ENCODE measurements at places on chromosomes 3 and 15. TPM values are rescaled to one million over a fixed set of nuclear protein-coding genes. Genes with fewer than 3 reads are reported as not detected.

Gene CPNE9
- total RNA-seq: 0.39 TPM

Gene SRGAP3
- 21.4 TPM for total RNA-seq

Gene PPP2R3A
- 24.8 TPM for total RNA-seq

Gene SEMA3F
- 23.3 TPM for total RNA-seq

Gene STAC
- 12.6 TPM for total RNA-seq

Gene CCNB2
- 12.6 TPM for total RNA-seq

Gene SLC15A2
- total RNA-seq: 7.7 TPM

Gene CD200
- total RNA-seq: 12.2 TPM

Gene NANOGP8
- total RNA-seq: 0.89 TPM

Gene PRSS50
- total RNA-seq: 0.89 TPM

- no peak for DNase-seq
These were observed 158.3 kb upstream of the HES1 start for GRCh38 chr3:193977622-193978021.

- DNase-seq: no peak
These were observed 209.3 kb downstream of the CD47 start for GRCh38 chr3:107881509-107881908.

GRCh38 chr3:36302158-36302509 lies 78.2 kb upstream of the STAC start:
- no peak for DNase-seq

GRCh38 chr3:134362221-134362620 lies 12.0 kb downstream of the AMOTL2 start:
- no peak for DNase-seq

GRCh38 chr3:111690242-111690641 lies 95.1 kb upstream of the ZBED2 start:
- no peak for DNase-seq

- no peak for DNase-seq
These were observed 22.1 kb upstream of the SCAANT1 start for GRCh38 chr3:63934041-63934866.

DNA sequence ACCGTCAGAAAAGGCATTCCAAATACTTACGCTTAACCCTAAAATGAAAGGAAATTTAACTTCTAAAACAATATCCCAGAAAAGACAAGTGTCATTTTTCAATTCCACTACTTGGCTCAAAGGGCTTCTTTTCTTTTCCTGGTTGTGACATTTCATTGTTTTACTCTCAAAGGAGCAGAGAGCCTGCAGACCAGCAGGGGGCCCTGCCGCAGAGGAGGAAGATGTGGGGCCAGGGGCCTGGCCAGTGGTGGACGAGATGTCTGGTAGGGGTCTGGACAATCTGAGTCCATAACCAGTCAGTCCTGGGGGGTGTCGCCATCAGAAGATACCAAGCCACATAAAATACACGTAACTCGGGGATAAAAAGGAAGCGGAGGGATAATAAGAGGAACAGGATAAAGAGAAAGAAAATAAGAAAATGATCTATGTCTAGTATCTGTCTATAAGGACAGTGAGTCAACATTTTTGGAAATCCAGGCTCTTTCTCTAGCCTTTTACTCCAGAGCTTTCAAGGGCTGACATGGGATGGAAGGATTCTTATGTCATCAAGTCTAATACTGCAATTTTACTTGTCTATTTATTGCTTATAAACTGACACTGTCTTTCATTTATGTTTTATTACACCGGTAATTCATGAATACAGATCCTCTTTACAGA lies 54.2 kb upstream of the ARHGEF3 start:
- no peak for DNase-seq

GRCh38 chr3:468172-468571 lies 271.6 kb downstream of the CHL1 start:
- DNase-seq: no peak

GRCh38 chr15:90165659-90166489 lies 35.3 kb upstream of the SEMA4B start:
- DNase-seq: no peak

DNA sequence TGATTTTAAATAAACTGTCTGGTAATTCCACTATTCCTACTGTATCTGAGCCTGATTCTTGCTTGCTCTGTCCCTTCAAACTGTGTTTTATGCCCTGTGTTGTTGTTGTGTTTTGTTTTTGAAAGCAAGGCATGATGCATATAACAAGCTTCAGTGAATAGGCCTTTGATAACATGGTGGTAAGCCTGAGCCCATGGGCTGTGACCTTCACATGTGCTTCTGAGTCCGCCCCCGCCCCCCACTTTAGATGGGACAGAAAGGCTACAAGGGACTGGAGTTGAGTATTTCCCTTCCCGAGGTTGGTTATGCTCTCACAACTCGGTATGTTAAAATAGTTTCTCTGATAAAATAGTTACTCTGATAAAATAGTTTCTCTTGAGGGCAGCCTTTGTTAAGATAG lies 119.0 kb upstream of the WNT7A start:
- DNase-seq: no peak

DNA sequence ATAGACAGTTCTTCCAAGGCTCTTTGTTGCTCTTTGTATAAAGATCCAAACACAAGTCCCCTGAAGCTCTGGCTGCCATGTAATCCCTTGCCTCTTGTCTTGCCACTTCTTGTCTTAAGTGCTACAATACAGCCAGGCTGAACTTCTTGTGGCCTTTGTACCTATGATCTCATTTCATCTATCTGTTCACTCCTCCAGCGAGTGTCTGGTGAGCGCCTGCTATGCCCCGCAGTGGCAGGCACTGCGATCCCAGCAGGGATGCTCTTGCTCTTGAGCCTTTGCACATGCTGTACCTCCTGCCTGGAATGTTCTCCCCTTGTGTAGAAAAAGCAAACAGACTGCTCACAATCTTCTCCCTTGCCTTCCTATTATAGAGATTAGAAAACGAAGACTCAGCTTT lies 81.9 kb upstream of the ADPGK start:
- no peak for DNase-seq

- no peak for DNase-seq
These were observed 18.5 kb upstream of the ZNF609 start for GRCh38 chr15:64441852-64442251.

GRCh38 chr3:19439944-19440343 lies 291.6 kb downstream of the KCNH8 start:
- DNase-seq: no peak

GRCh38 chr3:155485897-155486296 lies 192.4 kb upstream of the STRIT1 start:
- no peak for DNase-seq

DNA sequence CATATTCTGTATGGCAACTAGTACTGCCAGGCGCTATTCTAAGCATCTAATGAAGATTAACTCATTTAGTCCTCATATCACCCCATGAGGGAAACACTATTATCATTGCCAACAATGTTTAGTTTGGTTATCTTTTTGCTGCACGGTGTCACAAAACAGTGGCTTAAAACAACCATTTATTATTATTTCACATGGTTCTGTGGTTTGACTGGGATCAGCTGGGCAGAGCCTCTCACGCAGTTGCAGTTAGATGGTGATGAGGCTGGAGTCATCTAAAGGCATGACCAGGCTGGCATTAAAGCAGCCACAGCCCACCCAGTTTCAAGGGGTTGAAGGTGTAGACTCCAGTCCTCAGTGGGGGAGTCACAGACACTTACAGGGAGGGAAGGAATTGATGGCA lies 32.8 kb upstream of the RASA2 start:
- no peak for DNase-seq

DNA sequence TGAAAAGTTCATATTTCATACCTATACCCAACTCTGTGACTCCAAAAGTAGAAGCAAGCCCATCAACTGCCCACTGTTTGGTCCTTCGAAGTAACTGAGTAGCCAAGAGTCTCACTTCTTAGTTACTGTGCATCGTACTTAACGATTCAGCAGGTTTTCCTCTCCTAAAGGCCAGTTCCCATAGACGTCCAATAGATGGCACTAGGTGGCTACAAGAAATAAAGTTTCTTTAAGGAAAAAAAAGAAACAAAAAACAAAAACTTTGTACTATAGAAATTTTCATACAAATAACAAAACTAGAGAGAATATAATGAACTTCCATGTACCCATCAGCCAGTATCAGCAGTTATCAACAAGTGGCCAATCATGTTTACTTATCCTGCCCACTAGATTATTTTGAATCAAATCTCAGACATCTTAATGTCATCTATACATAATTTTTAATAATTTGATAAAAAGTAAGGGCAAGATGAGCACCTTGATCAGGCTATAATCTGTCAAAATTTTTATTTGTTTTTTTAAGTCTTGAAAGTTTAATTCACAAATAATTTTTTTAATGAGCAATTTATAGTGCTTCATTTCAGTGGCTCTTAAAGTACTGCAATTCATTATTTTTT lies 63.8 kb upstream of the ACP3 start:
- DNase-seq: peak; percentile 24

- DNase-seq: no peak
These were observed 75.8 kb downstream of the CTNNB1 start for GRCh38 chr3:41274944-41275668.

- no peak for DNase-seq
These were observed 63.3 kb upstream of the GATM start for GRCh38 chr15:45441686-45442085.

All from skin of body (tissue), 3 donors.